ENCODE measurements at places on chromosomes 2 and 18.

DNA sequence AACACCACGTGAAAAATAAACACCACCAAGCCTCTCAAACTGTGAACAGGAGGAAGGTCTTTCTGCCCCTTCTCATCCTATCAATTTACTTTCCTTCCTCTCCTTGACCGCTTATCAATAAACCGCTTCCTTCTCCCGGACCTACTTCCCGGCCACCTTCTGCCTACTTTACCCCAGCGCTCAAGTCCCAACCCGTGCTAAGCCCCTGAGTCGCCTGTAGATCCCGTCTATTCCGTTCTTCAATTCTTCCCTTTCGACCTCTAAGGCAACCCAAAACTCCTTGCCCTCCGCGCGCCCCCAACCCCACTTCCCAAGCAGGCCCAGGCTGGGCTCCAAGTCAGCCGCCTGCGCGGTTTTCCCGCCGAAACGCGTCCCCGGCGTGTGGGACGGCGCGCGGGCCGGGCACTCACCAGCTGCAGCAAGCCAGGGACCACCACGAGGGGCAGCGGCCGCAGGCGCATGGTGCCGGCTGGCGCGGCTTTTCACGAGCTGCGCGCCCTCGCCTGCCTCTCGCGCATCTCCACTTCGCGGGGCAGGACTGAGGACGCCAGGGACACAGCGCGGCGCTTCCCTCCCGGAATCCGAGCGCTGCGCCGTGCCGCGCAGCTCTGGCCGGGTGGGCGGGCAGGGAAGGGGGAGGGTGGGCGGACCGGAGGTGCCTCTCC, at the start of gene NXPH2:
NXPH2 (minus strand) TSS at position 610 of the 665 bp plus-strand sequence; CDS start at position 461, 149 bp downstream.
- DNase-seq, result no peak

DNA sequence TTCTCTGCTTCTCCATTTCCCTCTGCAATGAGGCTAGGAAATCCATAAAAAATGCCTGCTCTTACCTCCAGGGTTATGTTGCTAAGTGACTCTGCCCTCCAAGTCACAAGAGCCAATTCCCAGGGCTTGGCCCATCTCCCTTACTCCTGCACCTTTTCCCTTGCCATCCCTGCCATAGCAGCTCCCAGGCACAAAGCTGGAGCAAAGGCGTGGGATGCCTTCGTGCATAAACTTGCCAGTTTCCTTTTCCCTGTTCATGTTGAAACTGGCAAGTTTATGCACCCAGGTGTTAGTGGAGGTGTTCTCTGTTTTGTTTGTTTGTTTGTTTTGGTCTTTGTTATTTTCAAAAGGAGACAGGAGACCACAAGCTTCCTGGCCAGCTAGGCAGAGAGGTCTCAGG, 195.1 kb downstream of the ACKR3 start:
- no peak for DNase-seq

DNA sequence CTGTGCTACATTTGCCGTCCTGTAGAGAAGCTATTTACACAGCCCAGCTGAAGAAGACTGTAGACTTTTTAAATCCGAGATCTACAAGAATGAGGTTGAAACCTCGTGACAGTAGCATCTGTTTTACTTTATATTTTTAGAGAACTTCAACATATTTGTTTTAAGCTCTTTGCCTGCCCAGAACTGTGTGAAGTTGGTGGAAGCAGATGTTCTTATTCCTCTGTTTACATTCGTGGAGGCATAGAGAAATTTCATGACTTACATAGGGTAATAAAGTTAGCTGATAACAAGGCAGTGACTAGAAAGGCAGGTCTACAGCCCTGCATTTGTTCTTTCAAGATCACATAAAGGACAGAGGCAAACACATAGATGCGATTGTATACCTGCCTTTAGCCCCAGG, 47.0 kb upstream of the MAP3K20 start:
- DNase-seq, result no peak

GRCh38 chr2:88161446-88162244, 8.5 kb upstream of the THNSL2 start:
- no peak for DNase-seq

GRCh38 chr18:74683573-74683972, 85.9 kb downstream of the ZNF407 start:
- DNase-seq, result no peak

GRCh38 chr2:186950694-186951093, 101.7 kb upstream of the ZSWIM2 start:
- DNase-seq, result no peak

GRCh38 chr18:48845174-48845573, 105.6 kb downstream of the SMAD7 start:
- DNase-seq, result no peak
